ENCODE measurements at places on chromosomes 12 and 14.

DNA sequence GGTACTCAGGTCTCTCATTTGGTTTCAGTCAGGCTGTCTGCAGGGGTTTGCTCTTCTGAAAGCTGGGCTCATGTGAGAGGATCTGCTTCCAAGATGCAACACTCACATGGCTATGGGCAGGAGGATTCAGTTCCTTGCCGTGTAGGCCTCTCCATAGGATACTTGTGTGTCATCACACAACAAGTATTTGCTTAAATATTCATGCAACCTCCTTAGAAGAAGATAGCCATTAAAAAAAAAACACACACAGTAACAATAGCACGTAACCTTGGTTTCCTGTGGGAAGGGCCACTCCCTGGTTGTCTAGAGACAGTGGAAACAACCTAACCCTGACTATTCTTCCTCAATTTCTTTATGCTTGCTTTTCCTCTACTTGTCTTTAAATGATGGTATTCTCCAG, 31.8 kb upstream of the CLEC4E start:
- DNase-seq = no peak

- no peak for DNase-seq
Measured at GRCh38 chr12:65740506-65740872, 83.8 kb upstream of the HMGA2 start.

GRCh38 chr12:104544836-104545235, 88.1 kb downstream of the CHST11 start:
- no peak for DNase-seq

DNA sequence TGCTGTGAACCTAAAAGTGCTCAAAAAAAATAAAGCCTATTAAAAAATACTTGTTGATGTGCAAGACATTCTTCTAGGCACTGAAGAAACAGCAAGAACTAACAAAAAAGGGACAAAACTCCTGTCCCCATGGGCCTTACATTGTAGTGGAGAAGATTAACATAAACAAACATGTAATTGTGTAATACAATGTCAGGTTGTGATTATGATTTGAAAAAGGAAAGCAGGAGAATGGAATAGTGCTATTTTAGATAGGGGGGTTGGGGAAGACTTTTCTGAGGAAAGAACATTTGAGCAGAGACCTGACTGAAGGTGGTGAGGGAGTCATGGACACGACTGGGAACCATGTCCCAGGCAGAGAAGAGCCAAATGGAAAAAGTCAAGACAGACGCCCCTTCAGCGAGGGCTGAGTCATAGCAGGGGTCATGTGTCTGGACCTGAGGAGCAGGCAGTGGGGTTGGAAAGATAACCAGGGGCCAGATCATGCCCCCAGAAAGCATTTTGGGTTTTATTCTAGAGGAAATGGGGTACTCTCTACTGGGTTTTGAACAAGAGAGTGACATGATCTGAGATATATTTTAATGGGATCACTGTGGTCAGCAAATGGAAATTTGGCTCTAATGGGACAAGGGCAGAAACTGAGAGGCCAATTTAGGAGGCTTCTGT, 19.4 kb upstream of the IFNG start:
- no peak for DNase-seq

All from T1000 (cell line).